ENCODE measurements at places on chromosomes 5 and 9. TPM values are rescaled to one million over a fixed set of nuclear protein-coding genes. Genes with fewer than 3 reads are reported as not detected.

GRCh38 chr9:133943781-133944745 is 48.1 kb downstream of the VAV2 start:
- peaks cover 22% of the 10 kb centered on the region for H3K27me3 ChIP-seq
- no peak overlapping the region for H3K4me3 ChIP-seq
- peaks cover 55% of the 10 kb centered on the region for H3K4me1 ChIP-seq
- H3K27ac ChIP-seq = peak overlapping the region; percentile 43

DNA sequence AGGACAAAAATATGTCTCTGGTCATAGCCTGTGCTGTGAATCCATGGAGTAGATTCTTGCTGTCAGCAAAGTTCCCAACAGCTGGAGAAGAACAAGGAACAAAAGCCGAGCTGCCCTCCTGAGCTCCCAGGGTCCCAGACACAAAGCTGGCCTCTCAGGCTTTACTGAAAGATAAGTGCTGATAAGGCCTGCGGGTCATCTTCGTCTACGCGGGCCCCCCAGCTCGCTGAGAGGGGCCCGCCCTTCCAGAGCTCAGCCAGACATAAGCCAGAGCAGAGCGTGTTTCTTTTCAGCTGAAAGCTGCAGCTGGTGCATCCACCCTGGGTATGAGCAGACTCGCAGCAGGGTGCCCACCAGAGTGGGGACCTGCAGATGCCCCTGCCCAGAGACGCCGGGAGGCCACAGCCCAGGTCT is 84.7 kb downstream of the HSD17B3 start:
- peak overlapping the region; percentile 68 for H3K4me3 ChIP-seq
- H3K36me3 ChIP-seq = peaks cover 9% of the 10 kb centered on the region
- H3K4me1 ChIP-seq = peaks cover 16% of the 10 kb centered on the region
- DNase-seq = peak; percentile 26

DNA sequence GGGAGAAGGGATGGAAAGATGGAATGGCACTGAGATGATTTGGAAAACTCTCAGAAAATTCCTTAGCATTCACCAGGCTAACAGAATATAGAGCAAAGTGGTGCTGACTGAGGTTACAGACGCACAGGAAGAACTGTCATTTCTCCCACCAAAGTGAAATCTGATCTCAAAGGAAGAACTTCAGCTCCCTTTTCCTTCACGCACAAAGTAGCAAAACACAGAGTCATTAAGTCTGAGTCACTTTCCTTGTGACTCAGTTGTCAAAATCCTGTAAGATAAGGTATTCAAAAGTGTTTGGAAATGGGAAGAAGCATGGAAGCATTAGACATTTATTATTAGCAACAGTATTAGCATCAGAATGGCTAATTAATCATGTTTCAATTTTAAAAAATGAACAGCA is 11.7 kb downstream of the MPDZ start:
- no peaks in the 10 kb centered on the region for H3K36me3 ChIP-seq
- DNase-seq = no peak
- peaks cover 55% of the 10 kb centered on the region for H3K4me1 ChIP-seq
- no peak overlapping the region for H3K4me3 ChIP-seq
- no peak overlapping the region for H3K27ac ChIP-seq
- H3K27me3 ChIP-seq = no peaks in the 10 kb centered on the region

DNA sequence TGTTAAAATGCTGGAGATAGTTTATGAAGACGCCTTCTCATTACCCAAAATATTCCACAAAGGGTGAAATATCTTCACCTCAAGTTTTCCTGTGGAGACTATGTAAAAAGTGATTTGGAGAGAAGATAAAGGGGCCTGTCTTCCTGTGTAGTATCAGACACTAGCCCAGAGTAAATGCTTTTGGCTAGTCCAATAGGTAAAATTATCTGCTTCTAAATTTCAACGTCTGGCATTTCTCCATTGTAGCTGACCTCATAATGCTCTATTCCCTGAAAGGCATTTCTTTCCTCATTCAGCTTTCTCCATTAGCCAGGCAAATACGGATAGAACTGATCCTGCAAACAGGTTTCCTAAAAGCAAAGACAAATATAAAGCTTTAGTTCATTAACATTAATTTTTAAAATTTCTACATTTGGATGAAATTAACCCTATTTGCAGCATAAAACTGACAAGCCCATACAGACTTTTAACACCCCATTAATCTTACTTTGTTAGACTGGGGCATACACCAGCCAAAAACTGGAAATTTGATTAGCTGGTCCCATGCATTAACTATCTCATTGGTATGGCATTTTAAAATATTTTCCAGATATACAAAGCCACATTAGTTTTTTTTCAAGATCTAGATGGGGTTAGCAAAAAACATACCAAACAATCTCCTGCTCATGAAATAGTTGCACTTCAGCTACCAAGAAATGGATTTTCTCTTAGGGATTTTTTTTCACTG is 548.8 kb downstream of the EFNA5 start:
- H3K27ac ChIP-seq = no peak overlapping the region
- peaks cover 5% of the 10 kb centered on the region for H3K4me1 ChIP-seq
- H3K4me3 ChIP-seq = no peak overlapping the region
- no peak for DNase-seq
- no peaks in the 10 kb centered on the region for H3K27me3 ChIP-seq

DNA sequence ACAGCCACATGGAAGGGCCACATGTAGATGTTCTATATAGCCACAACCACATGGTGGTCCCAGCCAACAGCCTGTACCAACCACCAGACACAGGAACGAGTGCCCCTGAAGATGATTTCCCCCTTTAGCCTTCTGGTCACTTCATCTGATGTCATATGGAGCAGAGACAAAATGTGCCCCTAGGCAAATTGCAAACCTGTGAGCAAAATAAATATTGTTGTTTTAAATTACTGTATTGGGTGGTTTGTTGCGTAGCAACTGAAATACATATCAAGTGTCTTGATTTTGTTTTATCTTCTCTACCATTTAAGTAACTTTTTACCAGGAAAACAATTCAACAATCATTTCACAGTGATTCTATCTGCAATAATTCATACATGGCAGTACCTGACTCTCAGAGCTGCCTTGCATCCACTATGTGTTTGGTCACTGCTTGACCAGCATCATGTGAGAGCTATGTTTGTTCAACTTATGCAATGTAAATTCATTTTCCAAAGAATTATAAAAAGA is 142.5 kb upstream of the VLDLR start:
- DNase-seq = no peak
- H3K4me3 ChIP-seq = no peak overlapping the region
- no peaks in the 10 kb centered on the region for H3K36me3 ChIP-seq
- peaks cover 21% of the 10 kb centered on the region for H3K4me1 ChIP-seq

DNA sequence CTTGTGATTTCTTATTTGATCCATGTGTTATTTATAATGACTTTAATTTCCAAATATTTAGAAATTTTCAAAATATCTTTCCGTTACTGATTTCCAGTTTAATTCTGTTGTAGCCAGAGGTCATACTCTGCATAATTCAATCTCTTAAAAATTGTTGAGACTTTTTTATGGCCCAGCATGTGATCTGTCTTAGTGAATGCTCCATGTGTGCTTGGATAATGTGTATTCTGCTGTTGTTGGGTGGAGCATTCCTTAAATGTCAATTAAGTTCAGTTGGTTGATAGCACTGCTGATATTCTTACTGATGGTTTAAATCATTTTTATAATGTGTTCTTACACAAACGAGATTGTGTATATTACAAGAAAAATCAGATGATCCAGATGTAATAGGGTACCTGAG is 180.8 kb downstream of the RGS3 start:
- H3K36me3 ChIP-seq = no peaks in the 10 kb centered on the region
- H3K4me3 ChIP-seq = no peak overlapping the region
- H3K4me1 ChIP-seq = no peaks in the 10 kb centered on the region
- no peak overlapping the region for H3K27ac ChIP-seq
- peaks cover 5% of the 10 kb centered on the region for H3K27me3 ChIP-seq
- DNase-seq = no peak

DNA sequence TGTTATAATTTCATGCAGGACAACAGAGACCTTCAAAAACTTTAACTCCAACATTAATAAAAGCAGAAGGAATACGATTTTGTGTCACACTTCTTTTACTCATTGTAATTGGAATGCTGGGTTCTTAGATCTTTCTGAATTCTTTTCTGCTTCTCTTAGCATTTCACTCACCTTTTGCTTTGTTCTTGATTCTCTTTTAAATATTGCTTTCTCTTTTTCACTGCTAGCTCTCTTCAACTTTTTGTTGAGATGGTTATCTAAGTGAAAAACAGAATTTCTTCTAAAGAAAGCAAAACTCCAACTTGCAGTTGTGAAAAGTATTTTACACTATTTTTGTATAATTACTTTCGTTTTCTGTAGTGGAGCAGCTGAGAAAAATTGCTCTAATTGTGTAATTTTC is 212.6 kb upstream of the KIF2A start:
- peaks cover 1% of the 10 kb centered on the region for H3K27me3 ChIP-seq
- no peak overlapping the region for H3K27ac ChIP-seq

- no peaks in the 10 kb centered on the region for H3K4me1 ChIP-seq
- no peak overlapping the region for H3K27ac ChIP-seq
Observed at GRCh38 chr5:169958278-169958677, 22.0 kb downstream of the INSYN2B start.

- H3K4me1 ChIP-seq = peaks cover 3% of the 10 kb centered on the region
- H3K4me3 ChIP-seq = peak overlapping the region; percentile 85
- peaks cover 11% of the 10 kb centered on the region for H3K27me3 ChIP-seq
- no peaks in the 10 kb centered on the region for H3K36me3 ChIP-seq
Observed at GRCh38 chr5:134524272-134524825, 1.1 kb upstream of the JADE2 start.

GRCh38 chr9:70587201-70587600 is 172.7 kb upstream of the KLF9 start:
- no peaks in the 10 kb centered on the region for H3K36me3 ChIP-seq
- H3K4me1 ChIP-seq = no peaks in the 10 kb centered on the region
- DNase-seq = no peak
- H3K4me3 ChIP-seq = no peak overlapping the region
- H3K27me3 ChIP-seq = no peaks in the 10 kb centered on the region

- H3K27me3 ChIP-seq = no peaks in the 10 kb centered on the region
- no peak for DNase-seq
- H3K4me1 ChIP-seq = peaks cover 22% of the 10 kb centered on the region
- H3K27ac ChIP-seq = peak overlapping the region; percentile 56
- H3K4me3 ChIP-seq = no peak overlapping the region
Observed at GRCh38 chr5:10259899-10260298, 9.8 kb downstream of the CCT5 start.

GRCh38 chr9:68947842-68948569 is 65.9 kb downstream of the PRKACG start:
- H3K36me3 ChIP-seq = no peaks in the 10 kb centered on the region
- no peak for DNase-seq
- H3K4me1 ChIP-seq = no peaks in the 10 kb centered on the region
- H3K27me3 ChIP-seq = peaks cover 1% of the 10 kb centered on the region
- no peak overlapping the region for H3K27ac ChIP-seq

- no peak for DNase-seq
- no peak overlapping the region for H3K27ac ChIP-seq
- no peak overlapping the region for H3K4me3 ChIP-seq
- H3K27me3 ChIP-seq = no peaks in the 10 kb centered on the region
- H3K4me1 ChIP-seq = peaks cover 7% of the 10 kb centered on the region
Observed at GRCh38 chr5:20469390-20469789, 481.4 kb upstream of the CDH18 start.

DNA sequence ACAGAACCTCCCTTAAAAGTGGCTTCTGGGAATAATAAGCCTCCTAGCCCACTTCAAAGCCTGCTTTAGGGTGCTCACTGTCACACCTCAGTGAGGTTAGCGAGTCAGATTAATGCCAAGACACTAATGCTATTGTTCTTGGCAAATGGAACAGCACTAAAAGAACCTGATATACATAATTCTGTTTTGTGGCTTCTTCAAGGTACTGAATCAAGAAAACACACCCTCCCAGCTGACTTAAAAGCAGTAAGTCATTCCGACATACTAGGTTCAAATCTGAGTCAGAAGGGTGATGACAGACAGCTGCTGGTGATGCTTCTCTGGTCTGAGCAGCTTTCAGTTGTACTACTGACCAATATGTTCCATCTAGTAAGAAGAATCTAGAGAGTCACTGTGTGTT is 121.6 kb downstream of the OXCT1 start:
- H3K4me1 ChIP-seq = no peaks in the 10 kb centered on the region
- H3K36me3 ChIP-seq = no peaks in the 10 kb centered on the region
- H3K4me3 ChIP-seq = no peak overlapping the region
- peaks cover 2% of the 10 kb centered on the region for H3K27me3 ChIP-seq
- H3K27ac ChIP-seq = no peak overlapping the region

DNA sequence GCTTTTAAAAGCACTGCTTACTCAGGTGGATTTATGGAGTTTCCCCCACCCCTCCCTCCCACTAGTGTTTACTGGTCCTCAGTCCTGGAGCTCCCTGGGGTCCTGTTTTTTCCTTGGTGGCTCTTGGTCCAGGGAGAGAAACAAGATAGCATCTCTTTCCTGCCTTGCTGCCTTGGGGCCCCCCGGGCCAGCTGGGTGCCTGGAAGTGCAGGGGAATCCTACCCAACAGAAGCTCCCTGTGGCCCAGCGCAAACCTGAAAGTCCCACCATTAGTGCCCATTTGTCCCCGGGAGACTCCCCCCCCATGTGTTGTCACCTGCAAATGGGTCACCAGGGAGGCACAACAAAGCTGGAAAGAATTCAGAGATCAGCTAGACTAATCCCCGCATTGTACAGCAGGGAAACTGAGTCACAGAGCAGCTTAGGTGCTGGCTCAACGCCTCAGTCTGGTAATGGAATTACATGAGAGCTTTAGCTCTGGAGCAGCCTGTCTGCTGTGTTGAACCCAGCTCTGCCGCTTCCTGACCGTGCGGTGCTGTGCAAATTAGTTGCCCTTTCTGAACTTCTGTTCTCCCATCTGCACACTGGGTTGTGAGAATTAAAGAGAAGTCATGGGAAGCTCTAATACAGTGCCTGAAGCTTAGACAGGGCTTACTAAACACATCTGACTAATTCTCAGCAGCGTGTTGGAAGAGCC is 38.2 kb downstream of the DAB2IP start:
- no peak for DNase-seq
- no peaks in the 10 kb centered on the region for H3K36me3 ChIP-seq
- peaks cover 14% of the 10 kb centered on the region for H3K27me3 ChIP-seq
- peaks cover 10% of the 10 kb centered on the region for H3K4me1 ChIP-seq
- no peak overlapping the region for H3K27ac ChIP-seq
- no peak overlapping the region for H3K4me3 ChIP-seq

The TSSK1B gene
- 0.54 TPM for total RNA-seq

The RASGEF1C gene
- total RNA-seq = 21.1 TPM

The SLC25A46 gene
- 38.1 TPM for total RNA-seq

The DDX4 gene
- total RNA-seq = 0.27 TPM

The UTP15 gene
- total RNA-seq = 19.4 TPM

The BAAT gene
- total RNA-seq = 0.54 TPM
